ENCODE measurements at places on chromosomes 16 and 17.
A peak's percentile ranks its signal among the peaks of the same experiment; 100 is the strongest.

GRCh38 chr17:7626956-7627249, 718 bp downstream of the SAT2 start:
- no peak for DNase-seq

DNA sequence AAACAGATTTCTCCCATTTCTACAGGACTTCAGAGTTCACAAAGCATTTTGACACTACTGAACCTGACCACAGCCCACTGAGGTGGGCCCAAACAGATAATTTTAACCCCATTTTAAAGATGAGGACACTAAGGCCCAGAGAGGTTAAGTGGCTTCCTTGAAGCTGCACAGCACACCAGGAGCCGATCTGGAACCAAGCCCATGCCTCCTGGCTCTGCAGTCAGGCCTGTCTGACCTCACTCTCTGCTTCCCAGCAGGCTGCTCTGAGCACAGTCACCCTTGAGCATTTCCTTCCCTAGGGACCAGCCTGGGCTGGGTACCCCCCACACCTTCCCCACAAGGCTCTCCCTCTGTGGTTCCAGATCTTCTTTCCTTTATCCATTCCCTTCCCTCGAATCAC, 252.2 kb downstream of the ENGASE start:
- no peak for DNase-seq

DNA sequence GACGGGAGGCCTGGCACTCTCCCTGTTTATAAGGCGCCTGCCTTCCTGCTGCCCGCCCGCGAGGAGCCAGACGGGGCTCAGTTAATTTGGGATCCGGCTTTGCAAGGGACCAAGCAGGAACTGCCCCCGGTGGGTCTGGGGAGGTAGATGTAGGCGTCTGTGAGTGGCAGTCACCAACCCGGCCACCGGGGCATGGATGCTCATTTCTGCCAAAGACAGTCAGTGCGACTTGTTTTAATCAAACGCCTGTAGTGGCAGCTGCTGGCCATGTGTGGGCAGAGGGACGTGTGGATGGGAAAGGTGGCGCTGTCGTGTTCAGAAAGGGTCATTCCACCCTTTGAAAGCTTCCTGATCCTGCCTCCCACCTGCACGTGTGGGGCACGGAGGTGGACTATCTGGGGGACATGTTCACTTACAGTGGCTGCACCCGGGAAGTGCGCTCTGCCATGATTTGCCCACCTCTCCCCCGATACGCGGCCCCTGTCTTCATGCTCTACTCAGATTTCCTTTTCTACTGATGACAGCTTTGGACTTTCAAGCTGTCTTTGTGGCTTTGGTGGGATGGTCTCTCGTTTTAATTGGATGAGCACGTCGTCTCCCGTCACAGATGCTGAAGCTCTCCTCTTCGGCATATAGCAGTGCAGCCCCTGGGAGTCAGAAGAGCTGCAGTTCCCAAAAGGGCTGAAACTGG, 60.3 kb upstream of the CIBAR2 start:
- no peak for DNase-seq

GRCh38 chr17:31598921-31599571, 207.6 kb downstream of the RAB11FIP4 start:
- no peak for DNase-seq

DNA sequence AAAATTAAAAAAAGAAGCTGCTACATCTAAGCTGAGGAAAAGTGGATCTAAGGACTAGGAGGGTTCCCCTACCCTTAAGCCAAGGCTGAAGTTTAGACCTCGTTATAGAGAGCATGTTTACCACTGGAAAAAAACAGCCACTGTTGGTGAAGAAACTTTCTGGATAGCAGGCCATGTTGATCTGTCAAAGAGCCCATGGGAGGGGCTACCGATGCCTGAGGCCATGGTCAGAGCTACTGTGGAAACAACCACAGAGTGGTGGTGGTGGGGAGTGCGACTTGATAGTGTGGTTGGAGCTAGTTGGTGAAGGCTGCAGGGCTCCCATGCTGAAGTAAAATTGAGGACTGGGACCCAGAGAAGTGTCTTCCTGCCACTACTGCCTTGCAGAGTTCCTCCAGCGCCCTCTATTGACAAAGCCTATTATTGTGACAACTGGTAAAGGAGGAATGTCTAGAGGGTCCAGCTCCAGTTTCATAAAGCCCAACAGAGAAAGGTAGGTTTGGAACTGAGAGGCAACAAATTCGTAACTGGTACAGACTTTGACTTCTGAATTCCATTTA, 12.7 kb upstream of the FAM20A start:
- peak; percentile 19 for DNase-seq

Data from GM12864 (cell line).